ENCODE measurements at places on chromosomes 11 and 22.

DNA sequence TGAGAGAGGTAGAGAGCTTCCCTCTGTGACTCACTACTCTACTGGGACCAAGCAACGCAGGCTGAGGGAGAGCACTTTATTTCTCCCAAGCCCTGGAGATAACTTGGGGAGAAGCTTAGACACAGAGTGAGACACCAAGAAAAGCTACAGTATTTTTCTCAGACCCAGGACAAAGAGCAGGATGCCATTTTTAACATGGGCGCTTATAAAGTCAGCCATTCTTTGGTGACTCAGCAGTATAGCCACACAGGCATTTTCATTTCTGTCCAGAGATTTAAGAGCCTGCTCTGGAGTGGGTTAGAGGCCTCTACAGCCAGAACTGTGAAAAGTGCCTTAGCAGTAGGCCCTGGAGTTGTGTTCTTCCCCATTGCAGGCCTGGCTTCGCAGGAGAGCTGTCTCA is 55.0 kb upstream of the GLYAT start:
- DNase-seq, result no peak

- DNase-seq, result no peak
These were observed 62.7 kb downstream of the APOL3 start for GRCh38 chr22:36097880-36098279.

DNA sequence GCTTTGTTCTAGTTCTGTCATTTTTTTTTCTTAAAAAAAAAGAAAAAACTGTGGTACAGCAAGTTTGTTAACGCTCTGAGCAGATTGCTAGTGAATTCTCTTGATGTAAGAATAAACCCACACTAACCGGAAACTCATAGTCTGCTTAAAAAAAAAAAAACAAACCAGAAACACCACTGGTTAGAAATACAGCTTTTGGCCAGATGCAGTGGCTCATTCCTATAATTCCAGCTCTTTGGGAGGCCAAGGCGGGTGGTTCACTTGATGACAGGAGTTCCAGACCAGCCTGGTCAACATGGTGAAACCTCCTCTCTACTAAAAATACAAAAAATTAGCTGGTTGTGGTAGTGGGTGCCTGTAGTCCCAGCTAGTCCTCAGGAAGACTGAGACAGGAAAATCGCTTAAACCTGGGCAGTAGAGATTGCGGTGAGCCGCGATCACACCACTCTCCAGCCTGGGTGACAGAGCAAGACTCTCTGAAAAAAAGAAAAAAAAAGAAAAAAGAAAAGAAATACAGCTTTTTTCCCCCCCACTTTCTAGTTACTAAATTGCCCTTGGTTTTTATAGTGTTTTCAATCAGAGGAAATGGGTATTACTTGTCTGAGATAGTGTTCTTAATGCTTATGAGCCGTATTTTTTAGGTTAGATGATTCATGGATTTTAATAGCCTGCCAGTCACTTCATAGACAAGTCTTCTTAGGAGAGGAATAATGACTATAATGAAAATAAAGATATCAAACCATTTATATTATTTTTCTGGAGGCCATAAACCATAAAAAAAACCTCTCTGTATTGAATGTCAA is 222.8 kb downstream of the DDX10 start:
- no peak for DNase-seq

- no peak for DNase-seq
These were observed 4.4 kb upstream of the LINC01488 start for GRCh38 chr11:69477086-69477485.

GRCh38 chr11:11843642-11844041 is 1.9 kb downstream of the USP47 start:
- DNase-seq, result no peak

DNA sequence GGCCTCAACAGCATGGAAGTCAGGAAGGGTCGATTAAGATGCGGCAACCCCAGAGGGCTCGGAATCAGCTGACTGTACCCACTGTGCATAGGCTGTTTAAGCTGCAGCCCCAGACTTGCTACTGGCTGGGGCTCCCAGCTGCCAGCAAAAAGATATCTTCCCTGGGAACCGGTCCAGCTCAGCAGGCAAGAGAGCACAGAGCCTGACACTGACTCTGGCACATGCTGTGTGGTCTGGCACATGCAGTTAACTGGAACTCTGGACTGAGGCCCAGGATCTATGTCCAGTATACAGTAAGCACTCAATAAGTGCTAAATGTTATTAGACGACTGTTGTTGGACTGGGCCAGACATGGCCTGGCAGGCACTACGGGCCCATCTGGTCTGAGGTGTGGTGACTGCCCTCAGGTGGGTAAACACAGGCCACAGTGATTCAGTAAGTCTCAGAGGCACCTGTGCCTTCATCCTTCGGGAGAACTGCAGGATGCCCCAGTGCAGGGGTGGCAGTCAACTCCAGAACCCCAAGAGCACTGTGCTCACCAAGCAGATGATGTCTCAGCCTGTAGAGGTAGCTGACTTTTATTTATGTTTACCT is 87.6 kb downstream of the LARGE1 start:
- no peak for DNase-seq

DNA sequence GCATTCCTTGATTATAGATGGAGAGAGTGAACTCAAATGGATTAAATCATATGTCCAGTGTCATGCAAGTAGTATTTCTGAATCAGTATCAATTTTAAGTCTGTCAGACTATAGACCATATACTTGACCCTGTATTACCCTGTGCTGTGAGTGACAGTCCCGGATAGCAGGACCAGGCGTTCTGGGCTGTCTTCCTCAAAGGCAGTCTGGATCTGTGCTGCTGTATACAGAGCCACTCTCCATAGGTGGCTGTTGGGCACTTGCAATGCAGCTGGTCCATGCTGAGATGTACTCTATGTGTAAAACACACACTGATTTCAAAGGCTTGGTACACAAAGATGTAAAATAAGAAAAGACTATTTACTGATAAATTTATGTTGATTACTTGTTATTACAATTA is 294.3 kb downstream of the OPCML start:
- DNase-seq, result no peak

DNA sequence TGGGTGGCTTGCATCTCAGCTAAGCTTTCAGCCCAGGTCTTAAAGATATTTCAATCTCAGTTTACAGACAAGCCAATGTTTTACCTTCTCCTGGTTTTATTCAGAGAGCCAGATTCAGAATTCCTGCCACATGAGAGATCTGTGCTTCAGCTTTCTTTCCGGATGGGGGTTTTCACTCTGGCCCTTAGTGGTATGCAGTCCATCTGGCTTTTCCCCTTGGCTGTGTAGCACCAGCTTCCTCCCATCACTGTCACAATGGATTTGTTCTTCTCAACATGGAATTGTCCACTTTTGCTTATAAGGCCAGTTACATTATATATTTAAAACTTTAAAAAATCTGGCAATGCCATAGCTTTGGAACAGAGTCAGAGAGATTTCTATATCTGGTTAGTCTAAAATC is 303.9 kb downstream of the ETS1 start:
- DNase-seq, result no peak

- DNase-seq, result no peak
These were observed 68.1 kb downstream of the CCDC81 start for GRCh38 chr11:86442827-86443226.

DNA sequence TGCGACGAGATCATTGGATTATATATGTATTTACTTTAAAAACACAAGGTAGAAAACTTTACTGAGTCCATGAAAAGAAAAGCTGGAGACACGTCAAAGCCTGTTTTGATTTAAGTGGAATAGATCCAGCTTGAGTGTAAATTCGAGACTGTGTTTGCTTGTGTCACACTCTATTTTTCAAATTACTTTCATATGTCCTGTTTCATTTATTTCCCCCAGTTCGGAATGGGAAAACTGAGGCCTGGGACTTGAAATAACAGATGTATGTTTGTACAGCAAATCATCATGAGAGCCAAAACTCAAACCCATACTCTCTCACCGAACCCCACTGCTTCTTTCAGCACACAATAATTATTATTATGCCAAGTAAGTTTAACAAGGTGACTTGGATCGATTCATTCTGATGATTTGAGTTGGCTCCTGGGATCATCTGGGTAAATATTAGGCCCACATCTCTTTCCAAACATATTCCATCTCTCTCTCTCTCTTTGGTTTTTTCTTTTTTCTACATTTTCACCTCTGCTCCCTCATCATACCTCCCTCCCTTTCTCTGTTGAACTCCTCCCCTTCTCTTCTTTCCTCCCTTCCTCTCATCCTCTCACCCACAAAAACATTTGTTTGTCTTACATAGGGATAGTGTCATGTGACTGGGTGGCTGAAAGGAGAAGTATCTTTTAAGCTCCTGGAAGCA is 21.2 kb downstream of the FZD4 start:
- no peak for DNase-seq

DNA sequence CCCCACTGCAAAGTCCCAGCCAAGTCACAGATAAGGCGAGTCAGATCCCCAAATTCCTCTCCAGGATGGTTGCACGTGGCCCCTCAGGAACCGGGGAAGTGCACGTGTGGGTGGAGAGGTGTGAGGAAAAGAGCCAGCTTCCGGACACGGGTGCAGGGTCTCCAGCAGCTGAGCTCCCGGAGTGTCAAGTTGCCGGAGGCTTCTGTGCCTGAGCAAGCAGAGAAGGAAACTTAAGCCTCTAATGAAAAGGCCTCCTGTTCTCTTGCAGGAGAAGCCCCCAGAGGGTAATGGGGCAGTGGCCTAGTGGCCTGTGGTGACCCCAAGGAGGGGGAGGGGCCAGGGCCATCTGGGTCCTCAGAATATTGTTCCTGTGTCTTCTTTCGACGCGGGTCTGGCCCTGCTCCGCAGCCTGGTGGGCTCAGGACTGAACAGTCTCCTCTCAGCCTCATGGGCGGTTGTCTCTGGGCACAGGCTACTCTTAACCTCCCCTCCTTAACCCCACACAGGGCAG is 147.9 kb downstream of the FEZ1 start:
- DNase-seq, result no peak

- DNase-seq, result no peak
These were observed 1252.7 kb downstream of the BRD1 start for GRCh38 chr22:48574776-48575617.

DNA sequence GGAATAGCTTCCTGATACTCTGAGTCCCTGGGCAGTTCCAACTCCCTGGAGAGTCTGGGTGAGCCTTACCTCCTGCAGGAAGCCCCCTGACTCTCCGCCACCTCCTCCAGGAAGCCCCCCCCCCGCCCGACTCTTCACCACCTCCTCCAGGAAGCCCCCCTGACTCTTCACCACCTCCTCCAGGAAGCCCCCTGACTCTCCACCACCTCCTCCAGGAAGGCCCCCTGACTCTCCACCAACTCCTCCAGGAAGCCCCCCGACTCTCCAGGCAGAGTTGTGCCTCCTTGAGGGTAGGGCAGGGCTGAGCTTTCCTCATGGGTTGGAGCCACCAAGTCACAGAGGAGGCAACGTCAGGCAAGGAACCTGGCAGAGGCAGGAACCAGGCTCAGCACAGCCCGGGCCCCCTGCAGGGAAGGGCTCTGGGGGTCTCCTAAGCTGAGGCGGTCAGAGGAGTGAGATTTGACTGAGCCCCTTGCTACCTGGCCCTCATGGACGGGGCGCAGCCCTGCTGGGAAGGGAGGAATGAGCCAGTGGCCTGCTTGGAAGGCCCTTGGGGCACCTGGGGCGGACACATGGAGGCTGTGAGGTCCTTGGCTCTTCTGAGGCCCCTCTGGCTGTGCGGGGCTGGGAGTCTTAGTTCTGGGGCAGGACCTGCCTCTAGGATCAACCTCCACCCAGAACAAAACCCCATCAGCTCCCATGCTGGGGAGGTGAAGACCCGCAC is 18.1 kb downstream of the MRGPRG start:
- DNase-seq, result no peak

- no peak for DNase-seq
These were observed 3.0 kb downstream of the TRIM68 start for GRCh38 chr11:4605057-4605456.
